D341Med (cell line): ENCODE measurements at places on chromosomes 1 and 21.

DNA sequence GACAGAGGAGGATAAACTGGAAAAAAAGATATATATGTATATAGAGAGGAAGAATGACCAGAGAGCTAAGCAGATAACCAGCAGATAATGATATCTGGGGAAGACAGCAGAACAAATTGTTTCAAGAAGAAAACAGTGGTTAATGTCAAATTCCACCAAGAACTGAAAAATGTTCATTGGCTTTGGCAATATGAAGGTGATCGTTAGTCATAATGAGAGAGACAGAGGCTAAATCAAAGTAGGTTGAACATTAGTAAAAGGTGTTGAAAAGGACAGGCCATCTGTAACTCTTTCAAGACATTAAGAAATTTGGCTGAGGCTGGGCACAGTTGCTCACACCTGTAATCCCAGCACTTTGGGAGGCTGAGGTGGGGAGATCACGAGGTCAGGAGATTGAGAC is 25.3 kb upstream of the CR2 start:
- no peak for DNase-seq

- peak; percentile 34 for DNase-seq
Observed at GRCh38 chr1:186374303-186375151, 526 bp downstream of the TPR start.

GRCh38 chr1:172273647-172274396 is 146.7 kb upstream of the C1orf105 start:
- DNase-seq: no peak

DNA sequence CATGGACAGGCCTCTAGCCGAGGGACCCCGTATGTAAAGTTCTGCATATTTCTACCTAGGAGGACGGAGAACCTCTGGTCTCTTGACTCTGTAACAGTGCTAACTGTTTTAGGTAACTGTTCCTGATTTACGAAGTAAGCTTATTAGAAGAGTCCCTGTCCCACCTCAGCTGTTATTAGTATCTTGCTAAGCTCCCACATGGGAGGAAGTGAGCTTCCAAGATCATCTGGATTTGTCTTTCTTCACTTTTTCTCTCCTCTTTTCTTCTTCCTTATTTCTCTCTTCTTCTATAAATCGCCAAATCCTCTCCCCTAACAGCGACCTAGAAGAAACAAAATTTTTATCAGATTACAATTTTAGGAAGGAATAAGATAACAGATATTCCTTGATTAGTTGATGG is 4.4 kb downstream of the CD53 start:
- DNase-seq: no peak
